Globus pallidus (tissue), 1 donor: ENCODE measurements at places on chromosomes 12 and 14.

DNA sequence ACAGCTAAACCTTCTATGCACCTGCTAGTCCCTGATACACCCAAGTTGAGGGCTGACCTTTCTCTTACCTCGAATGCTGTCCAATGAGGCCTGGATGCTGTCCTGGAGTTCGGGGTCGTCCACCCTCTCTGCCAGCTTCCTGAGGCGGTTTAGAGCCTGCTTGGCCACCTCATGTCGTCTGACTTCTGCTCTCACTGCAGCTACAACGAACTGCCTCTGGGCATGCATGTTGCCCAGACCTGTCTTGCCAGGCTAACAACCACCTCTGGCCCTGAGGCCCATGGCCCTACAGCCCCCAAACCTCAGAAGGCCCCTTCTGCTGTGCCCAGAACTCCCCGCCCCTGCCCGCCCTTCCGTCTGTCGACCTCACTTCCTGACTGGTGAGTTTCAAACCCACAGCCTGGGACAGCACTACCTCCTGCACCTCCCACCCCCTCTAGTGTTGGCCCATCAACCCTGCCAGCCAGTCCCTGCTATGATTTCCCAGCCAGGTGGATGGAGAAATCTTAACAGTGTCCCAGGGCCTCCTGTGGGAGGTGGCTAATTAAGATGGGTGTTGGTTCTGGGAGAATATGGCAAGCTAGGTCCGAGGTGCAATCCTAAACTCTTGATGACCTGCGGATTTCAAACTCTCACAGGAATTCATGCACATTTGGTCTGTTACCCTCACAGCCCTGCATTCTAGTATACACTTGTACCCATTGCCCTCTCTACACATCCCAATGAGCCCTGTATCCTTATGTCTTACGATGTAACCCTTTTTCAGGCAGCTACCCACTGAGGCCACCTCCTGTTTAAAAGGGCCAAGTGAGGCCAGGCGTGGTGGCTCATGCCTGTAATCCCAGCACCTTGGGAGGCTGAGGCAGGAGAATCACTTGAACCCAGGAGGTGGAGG is 2.7 kb upstream of the TSPAN31 start:
- no peak for DNase-seq

- no peak for DNase-seq
Measured at GRCh38 chr12:7832059-7832696, 40.5 kb downstream of the SLC2A14 start.

DNA sequence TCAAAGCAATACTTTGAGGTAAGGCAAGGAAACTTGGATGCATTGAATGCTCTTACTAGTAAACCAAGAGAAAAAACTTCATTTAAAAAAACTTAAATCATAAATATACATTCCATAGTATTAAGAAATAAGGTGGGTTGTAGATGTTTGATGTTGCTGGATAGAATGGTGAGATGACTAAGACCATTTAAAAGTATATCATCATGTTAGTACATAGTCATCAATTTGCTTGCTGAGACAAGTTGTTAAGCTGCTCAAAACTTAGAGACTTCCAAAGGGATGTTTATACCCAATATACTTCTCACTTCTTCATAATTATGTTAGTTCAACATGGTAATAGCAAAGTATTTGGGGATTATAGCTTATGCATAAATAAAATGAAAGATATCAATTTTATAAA is 675.5 kb upstream of the MGAT4C start:
- DNase-seq, result no peak

DNA sequence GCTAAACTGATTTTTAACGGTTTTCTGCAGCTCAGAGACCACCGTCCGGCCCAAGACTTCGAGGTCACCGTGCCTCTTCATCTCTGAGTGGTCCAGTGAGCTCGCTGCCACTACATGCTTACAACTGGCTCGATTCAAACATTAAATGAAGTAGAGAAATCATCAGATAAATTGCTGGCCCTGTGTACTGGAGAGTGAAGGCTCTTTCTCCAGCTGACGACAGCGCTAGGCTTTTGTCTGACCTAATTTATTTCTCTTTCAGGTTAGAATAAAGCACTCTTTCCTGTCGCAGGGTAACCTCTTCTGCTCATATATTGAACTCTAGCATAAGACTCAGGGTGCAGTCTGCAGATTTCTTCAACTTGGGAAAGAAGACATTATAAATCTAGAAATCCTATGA is 6.4 kb downstream of the BCL11B start:
- DNase-seq, result no peak

- no peak for DNase-seq
Measured at GRCh38 chr12:117228239-117228638, 38.0 kb upstream of the FBXO21 start.

DNA sequence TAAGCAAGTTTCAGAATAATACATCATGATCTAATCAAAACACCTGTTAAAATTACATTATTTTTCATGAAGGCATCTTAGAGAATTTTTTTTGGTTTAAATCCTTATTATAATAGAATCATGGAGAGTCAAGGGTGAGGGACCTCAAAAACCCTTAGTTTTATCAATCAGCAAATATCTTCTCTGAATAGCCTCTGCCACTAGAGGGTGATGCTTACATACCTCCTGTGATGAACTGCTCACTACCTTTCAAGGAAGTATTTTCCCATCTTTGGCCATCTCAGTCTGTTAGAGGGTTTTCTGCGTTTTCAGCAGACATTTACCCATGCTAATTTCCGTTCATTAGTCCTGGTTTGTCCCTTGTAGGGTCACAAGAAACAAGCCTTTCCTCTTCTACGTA is 200.2 kb downstream of the TRHDE start:
- DNase-seq, result no peak

GRCh38 chr12:42019746-42020145 is 124.9 kb downstream of the GXYLT1 start:
- DNase-seq, result no peak

DNA sequence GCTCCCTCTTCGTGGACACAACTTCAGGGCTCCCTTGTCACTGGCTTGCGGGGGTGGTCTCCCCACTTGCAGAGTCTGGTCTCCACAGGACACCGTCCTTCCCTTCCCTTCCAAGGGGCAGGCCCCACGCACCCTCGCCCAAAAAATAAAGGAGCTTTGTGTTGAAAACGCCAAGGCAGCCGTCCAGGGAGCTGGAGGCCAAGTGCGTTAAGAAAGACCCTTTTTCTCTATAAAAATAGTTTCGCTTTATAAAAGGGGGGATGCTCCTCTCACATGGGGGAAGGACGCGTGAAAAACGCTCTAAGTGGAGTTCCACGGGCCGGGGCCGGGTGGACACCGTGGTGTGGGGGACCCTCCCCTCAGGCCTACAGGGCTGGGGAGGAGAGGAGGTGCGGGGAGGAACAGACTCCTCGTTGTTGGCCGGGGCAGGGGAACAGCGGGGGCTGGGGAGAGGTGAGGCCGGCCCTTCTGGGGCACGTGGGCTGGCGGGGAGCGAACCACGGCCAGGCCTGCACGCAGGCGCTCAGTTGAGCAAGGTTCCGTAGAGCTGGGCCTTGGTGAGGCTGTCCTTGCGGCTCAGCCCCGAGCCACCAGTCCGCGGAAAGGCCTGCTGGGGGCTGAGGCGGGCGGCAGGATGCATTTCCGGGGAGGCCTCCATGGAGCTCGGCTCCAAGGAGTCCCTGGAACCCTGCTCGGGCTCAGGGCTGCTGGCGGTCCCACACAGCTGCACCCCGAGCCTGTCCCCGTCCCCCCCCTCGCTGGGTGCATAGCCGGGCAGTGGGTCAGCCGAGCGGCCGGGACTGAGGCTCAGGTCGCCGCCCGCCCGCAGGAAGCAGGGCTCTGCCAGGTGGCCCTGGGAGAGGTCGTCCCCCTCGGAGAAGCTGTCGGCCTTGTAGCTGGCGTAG is 49.5 kb downstream of the BEGAIN start:
- peak; percentile 81 for DNase-seq

- no peak for DNase-seq
Measured at GRCh38 chr12:52792185-52793029, 3.5 kb downstream of the KRT3 start.

- DNase-seq, result no peak
Measured at GRCh38 chr14:52002542-52002941, 13.2 kb downstream of the RTRAF start.

DNA sequence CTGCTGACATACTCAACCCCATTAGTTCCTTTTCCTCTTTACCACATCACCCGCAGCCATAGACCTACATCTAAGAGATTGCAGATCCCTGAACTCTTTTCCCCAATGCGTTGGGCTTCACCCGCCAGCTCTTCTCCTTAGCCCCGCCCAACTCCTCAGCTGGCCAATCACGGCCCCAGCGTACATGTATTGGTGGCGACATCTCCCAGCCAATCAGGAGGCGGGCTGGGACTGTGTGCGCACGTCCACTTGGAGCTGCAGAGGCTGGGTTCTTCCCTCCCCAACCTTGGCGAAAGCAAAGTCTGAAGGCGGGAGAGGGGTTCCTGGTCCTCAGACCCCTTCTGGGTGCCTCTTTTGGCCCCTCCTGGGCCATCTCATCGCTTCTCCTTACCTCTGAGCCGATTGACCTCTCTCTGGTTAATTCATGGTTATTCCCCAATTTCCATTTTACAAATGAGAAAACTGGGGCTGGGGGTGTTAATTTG is 11.0 kb downstream of the PDE1B start:
- DNase-seq, result peak; percentile 93

DNA sequence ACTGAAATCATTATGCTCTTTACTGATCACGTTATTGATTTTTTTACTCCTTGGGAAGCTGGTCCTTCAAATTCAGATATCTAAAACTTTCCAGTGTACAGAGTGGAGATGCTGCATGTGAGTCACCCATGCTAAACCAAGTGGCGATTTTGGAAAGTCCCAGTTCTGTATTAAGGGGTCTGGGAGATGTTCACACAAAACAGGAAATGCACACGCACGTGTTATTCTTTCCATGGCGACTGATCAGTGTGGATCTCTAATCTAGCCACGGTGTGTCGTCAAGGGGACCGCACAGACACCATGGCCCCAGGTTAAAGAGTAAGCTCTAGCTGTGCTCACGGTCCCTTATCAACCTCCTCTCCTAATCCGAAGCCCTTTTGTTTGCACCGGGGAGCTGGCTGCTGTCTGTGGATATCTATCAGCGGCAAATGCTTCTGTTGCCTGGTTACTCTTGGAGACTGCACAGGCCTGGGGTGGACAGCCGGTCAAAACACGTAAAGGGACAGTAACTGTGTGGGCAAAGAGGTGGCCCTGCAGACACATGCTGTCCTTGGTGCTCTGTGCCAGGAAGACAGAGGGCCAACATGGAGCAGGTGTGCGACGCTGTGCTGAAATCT is 96.6 kb downstream of the RIMBP2 start:
- DNase-seq, result no peak

GRCh38 chr14:72104011-72104613 is 171.9 kb downstream of the RGS6 start:
- no peak for DNase-seq

DNA sequence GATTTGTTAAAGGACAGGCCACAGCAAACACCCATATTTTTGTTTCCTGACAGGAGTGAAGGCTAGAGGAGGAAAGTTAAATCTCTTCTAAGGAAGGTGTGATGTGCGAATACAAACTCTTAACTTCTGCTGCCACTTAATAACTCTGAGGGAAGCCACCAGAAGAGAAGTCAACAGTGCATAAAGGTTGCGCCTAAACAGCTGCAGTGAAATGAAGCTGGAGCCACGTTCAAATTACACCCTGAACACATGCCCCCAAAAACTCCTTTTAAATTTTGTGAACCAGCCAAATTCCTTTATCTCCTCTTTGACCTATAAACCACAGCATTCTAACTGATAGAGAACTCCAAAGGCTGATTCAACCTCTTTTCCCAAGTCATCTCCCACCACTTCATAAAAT is 22.4 kb downstream of the DENND5B start:
- no peak for DNase-seq

- no peak for DNase-seq
Measured at GRCh38 chr14:98914942-98915341, 357.1 kb downstream of the BCL11B start.

GRCh38 chr14:50000380-50001150 is 107.7 kb downstream of the ARF6 start:
- peak; percentile 17 for DNase-seq

DNA sequence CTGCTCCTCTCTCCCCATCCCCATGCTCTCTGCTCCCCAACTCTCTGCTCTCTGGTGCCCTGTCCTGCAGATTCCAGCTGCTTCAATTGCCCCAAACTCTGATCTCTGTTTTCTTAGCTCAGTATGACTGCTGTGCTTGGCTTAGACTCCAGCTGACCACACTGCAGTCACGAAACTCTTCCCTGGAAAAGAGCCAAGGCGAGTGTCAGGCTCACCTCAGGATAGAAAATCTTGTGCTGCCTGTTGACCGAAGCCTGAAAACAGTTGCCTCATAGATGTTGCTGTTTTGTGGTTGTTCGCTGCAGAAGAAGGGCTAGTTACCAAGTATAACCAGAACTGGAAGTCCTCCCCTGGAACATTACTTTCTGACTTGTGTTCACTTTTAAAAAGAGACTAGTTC is 6.7 kb upstream of the STON2 start:
- no peak for DNase-seq

DNA sequence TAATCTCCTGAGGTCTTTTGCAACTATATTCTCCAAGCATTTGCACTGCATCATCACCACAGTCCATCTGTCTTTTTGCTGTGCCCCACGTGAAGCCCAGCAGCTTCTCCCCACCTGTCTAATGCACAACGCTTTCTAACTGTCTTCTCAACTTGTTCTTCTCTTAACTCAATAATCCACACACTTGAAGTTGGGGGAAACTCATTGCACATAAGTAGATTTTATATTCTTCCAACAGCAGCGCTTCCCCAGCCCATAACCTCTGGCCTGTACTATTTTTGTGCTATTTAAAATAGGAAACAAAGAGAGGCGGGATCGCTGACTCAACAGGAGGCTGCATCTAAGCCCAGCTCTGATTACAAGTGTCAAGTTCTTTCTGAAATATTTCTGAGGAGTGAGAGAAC is 226.7 kb downstream of the GXYLT1 start:
- DNase-seq, result no peak

DNA sequence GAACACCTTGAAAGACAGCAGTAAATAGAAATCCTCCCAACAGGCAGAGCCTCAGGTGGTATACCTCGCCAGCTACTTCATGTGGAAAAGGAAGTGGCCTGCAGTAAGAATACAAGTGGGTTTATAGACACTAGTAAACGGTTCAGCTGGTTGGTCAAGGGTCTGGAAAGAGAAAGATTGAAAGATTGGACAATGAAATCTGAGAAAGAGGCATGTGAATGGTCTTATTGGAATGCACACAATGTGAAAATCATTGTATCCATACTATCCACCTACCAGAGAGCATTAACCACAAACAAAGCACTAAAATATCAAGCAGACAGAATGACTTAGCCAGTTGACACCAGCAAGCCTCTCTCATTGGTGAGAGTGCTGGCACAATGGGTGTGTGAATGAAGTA is 98.2 kb downstream of the SSPN start:
- DNase-seq, result no peak

GRCh38 chr14:75417674-75418073 is 10.1 kb upstream of the JDP2 start:
- DNase-seq, result no peak

- DNase-seq, result no peak
Measured at GRCh38 chr14:90675399-90675798, 140.8 kb downstream of the TTC7B start.

- no peak for DNase-seq
Measured at GRCh38 chr14:51424561-51425251, 184.7 kb downstream of the TMX1 start.
